Activated T-cell treated with anti-CD3 and anti-CD28 coated beads, Interleukin-2, amount 50 U/mL, for 72 hours (primary cell): ENCODE measurements at places on chromosomes 2 and 18. TPM values are rescaled to one million over a fixed set of nuclear protein-coding genes. Genes with fewer than 3 reads are reported as not detected.

KLHL41 gene
- 0.34 TPM for total RNA-seq

SCYGR4 gene
- not detected for total RNA-seq

STPG4 gene
- not detected for total RNA-seq

GAREM1 gene
- 0.19 TPM for total RNA-seq

IL1RL1 gene
- 2.2 TPM for total RNA-seq

HOXD8 gene
- not detected for total RNA-seq

DCDC2C gene
- total RNA-seq: not detected

PLEK gene
- total RNA-seq: 5.6 TPM

MRPL33 gene
- total RNA-seq: 61.3 TPM

ST8SIA5 gene
- total RNA-seq: 0.09 TPM

TCF4 gene
- total RNA-seq: 1.8 TPM

OTX1 gene
- not detected for total RNA-seq

- no peak for DNase-seq
Measured at GRCh38 chr2:221574231-221574570, 2.1 kb upstream of the EPHA4 start.

DNA sequence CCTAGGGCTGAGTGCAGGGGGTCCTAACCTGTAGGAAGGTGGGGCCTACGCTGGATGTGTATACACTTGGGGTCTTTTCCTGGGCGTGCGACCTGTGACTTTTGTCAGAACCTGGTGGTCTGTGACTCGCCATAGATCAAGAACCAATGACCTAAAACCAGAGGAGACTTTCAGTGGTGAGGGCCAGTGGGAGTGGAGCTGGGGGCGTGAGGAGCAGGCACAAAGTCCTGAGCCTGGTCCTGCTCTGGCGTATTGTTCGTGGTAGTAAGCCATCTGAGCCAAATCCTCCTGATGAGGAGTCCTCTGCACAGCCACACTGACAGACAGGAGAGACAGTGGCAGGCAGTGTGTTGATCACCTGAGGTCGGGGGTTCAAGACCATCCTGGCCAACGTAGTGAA, 8.9 kb downstream of the INPP4A start:
- DNase-seq: no peak

DNA sequence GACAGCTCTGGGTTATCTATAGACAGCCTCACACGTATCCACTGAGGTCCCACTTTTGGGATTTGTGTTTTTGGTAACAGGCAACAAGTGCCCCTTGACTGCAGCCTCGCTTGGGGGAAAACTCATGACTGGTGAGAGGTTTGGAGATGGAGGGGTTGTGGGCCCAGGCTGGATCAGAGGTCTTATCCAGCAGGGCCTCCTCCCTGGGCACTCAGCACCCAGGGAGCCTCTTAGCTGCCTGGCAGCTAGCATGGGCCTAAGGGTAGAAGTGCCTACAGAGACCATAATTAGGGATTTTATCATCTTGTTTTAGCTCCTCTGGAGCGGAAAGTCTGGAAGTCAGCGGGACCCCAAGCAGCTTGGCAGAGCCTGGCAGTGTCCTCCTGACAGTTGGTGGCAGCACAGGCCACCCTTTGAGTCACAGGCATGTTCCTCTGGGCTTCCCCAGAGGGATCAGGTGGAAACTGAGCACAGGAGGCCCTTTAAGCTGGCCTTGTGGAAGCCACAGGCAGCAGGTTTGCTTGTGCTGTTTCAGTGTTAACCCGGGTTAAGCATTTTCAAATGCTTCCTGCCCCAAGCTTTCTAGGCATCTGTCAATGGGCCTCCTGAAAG, 143.1 kb downstream of the KCTD1 start:
- peak; percentile 4 for DNase-seq

GRCh38 chr2:131509615-131510014, 17.4 kb upstream of the MZT2A start:
- no peak for DNase-seq

GRCh38 chr2:46123013-46123412, 174.2 kb upstream of the EPAS1 start:
- DNase-seq: no peak

DNA sequence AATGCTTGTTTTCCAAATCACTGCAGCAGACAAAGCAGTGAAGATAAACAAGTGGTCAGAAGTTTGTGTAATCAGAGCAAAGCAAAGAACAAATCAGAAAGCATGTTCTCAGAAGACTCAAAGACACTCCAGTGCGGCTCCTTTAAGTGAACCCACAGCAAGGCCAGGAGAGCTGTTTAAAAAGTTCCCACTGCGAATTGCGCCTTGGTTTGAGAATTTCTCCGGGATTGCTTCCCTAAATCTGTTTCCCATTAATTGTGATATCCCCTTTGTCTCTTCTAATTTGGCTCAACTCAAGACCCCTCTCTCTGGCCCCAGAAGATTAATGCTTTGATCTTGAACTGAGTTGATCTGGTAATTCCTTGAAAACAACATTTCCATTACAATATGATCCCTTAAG, 122.4 kb upstream of the BCL2L11 start:
- no peak for DNase-seq

DNA sequence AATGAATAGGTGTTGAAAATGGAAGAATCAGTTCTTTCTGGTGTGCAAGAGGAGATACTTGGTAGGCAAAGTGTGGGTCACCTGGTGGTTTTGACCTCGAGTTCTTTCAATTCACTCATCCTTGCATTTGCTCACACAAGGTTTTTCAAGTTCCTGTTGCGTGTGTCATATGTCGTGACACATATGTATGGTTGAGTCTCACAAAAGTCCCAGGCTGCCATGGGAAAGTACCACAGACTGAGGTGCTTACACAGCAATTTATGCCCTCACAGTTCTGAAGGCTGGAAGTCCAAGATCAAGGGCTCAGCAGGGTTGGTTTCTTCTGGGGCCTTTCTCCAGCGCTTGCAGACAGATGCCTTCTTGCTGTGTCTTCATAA, 64.4 kb downstream of the NCK2 start:
- peak; percentile 72 for DNase-seq

DNA sequence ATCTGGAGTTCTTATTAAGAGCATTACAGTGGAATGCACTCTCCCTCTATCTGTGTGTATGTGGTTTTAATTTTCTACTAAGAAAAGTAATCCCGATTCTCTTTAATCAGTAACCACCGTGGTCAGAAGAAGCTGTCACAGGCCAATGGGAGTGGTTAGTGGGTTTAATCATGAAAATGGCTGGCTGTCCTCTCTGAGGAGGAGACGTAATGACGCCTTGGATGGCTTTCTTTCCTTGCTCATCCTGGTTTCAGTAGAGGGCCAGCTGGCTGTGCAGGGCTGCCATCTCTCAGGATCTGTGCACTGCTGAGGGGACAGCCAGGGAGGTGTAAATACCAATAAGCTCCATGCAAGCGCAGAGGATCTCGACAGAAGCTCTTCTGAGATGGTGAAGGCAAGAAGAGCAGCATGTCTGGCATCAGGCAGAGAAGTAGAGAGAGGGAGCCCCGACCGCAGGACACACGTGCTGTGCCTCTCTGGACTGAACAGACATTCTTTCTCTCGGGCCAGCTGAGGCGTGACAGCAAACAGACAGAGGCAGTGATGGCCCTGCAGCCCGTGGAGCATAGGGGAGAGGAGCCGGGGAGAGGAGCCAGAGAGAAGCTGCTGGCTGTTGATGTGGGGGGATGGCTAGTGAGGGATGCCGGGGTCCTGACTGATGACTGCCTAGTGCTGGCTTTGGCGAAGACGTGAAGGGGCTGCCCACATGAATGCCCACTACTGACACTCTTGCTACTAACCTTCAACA, 65.1 kb upstream of the DAPL1 start:
- no peak for DNase-seq

GRCh38 chr2:2849464-2850217, 518.6 kb upstream of the MYT1L start:
- no peak for DNase-seq

DNA sequence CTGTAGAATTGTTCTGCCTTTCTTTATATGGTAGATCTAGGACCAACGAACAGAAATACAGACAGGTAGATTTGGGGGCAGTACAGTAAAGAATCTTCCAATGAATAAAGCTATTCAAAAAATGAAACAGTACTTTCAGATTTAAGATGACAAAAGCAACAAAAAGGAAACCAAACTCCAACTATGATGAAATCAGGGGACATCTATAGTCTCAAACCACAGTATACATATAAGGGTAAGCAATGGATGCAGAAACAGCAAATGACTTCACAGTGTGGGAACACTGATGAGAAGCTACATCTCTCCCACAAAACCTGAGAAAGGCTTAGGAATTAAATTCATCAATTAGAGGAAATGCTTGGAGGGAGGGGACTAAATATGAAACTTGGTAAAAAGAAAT, 202.5 kb downstream of the CTNNA2 start:
- no peak for DNase-seq

- DNase-seq: no peak
Measured at GRCh38 chr2:30078521-30078920, 68.3 kb upstream of the YPEL5 start.

DNA sequence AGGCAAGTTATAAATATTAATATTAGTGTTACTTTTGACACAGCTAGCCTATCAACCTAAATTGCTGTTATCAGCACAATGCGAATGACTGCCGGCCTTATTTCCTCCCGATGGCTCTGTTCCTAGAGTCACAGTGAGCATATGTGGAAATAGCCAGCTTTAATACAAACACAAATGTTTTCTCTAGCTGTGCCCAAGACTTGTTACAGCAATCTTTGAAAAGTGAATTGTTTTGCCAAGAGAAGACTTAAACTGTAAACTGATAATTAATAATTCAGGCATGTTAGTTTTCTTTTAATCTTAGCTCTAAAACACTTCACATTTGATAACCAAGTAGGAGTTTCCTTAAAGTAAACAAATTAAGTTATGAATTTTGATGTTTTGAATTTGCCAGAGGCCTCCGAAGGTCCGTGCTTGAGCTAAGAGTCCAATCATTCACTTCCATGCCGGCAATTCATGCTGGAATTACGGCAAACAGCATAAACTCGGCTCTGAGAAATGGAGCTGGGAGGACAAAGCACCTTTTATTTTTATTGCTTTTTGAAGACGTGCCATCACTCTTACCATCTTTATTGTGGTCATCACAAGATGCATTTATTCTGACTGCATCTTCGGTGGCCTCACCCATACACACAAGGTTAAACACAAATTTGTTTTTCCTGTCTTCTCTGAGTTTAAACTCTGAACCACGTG, 184.5 kb upstream of the CWC22 start:
- no peak for DNase-seq

DNA sequence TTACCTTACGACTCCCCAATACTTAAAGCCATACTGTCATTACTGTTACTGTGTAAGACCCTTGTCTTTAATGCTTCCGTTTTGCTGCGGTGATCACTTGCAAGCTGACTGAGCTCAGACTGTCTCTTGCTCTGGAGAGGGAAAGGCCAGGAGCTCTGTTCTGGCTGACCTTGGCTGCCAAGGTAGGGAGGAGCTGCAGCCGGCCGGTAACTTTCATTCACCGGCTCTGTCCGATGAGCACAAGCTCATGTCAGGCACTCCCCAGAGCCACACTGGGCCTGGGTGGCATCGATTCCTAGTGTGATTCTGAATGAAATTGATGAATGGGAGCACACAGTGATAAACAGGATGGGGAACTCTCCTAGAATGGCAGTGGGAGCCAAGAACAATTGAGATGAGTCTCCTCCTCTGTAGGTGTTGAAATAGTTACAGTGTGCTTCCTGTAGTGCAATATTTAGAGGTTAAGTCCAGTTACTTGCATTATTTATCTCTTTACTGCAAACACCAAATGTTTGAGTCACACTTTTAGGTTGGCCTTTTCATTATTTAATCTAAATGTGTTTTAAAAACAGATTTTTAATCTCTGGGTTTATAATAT, 100.9 kb downstream of the ATP9B start:
- no peak for DNase-seq

- peak; percentile 72 for DNase-seq
Measured at GRCh38 chr2:64295326-64296139, 151.3 kb upstream of the PELI1 start.

DNA sequence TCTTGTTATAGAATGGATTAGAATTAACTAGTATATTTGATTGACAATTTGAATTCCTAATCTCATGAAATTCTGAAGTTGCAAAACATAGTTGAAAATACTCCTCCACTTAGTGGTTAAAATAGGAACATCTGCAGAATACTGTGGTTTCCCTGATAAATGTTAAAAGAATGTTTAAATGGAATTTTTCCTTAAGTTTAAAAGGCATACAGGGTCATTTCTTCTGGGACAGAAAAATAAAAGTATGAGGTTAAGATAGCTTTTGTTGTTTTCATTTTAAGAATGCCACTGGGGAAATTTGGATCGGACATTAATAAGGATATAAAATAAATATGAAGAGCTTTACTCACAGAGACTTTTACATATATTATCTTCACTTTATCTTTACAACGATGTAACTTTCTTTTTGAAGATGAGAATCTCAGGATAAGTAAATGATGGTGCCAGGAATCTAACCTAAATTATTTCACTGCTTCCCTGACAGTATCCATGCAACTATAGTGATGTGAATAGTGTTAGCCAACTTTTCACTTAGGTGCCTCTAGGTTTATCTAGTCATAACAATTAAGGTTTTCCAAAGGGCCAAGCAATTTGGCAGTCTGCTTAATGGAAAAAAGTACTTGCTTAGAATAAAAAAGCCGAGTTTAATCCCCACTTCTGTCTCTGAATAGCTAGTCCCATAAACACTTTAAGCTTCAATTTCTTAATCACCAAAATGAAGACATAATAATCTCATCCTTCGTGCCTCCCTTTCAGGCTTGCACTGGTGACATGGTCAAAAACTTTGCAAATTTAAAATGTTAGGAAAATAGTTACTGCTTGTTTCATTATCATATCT, 151.8 kb upstream of the STK17B start:
- DNase-seq: no peak

- DNase-seq: no peak
Measured at GRCh38 chr18:3911413-3911812, 461.4 kb downstream of the TGIF1 start.

GRCh38 chr2:225797394-225797793, 397.9 kb downstream of the NYAP2 start:
- DNase-seq: no peak

- no peak for DNase-seq
Measured at GRCh38 chr18:74921057-74921820, 287.7 kb downstream of the PTGR3 start.

GRCh38 chr2:127397568-127398238, 9.9 kb upstream of the MAP3K2 start:
- DNase-seq: no peak
